Endothelial cell (in vitro differentiated cells): ENCODE measurements at places on chromosomes 6 and 20.

GRCh38 chr6:32583527-32583898, 6.1 kb downstream of the HLA-DRB1 start:
- no peak for DNase-seq

GRCh38 chr6:159720708-159721107, 6.6 kb upstream of the WTAP start:
- peak; percentile 11 for DNase-seq

GRCh38 chr6:34897716-34898115, 8.7 kb downstream of the ANKS1A start:
- DNase-seq: no peak

DNA sequence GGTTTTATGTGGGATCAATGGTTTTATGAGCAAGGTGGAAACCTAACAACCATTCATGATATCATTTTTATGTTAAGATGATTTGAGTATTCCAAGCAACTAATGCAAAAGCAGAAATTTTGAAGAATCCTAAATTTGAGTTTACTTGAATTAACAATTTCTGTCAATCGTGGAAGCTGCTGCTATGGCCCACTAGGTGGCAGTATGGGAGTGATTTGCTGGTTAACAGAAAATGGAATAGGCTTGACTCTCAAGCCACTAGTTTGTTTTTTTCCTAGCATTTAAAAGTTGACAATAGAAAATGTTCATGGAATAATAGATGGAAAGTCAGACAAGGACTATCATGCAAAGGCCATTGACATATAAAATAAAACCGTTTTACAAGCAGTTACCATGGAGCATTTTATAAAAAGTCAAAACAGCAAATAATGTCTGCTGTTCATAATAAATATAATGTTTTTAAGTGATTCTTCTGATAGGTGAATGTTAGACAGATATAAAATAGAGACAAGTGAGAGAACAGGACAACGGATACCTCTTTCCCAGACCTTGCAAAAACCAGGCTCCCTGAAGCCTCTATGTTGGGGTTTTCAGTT, 43.0 kb upstream of the TMEM200A start:
- peak; percentile 13 for DNase-seq

- DNase-seq: no peak
Observed at GRCh38 chr6:150026976-150027805, 1.9 kb upstream of the RAET1L start.

DNA sequence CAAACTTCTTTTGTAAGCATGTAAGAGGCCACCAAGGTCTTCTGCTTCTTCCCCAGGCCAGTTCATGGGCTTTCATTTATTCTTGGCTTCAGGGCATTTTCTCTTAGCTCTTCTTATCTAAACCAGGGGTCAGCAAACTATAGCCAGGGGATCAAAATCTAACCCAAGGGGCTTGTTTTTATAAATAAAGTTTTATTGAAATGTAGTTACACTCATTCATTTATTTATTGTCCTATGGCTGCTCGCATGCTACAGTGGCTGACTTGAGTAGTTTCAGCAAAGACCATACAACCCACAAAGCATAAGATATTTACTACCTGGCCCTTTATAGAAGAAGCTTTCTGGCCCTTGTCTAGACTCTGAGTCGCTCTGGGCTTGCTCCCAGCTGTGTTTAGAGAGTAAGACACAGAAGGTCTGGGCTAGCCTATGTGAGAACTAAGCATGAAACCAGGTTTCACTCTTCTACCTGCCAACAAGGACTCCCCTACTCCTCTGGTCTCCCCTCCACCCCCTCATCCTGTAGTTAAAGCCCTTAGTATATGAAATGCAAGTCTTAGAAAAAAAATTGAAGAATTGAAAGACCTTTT, 43.2 kb downstream of the KHDC1L start:
- DNase-seq: no peak

DNA sequence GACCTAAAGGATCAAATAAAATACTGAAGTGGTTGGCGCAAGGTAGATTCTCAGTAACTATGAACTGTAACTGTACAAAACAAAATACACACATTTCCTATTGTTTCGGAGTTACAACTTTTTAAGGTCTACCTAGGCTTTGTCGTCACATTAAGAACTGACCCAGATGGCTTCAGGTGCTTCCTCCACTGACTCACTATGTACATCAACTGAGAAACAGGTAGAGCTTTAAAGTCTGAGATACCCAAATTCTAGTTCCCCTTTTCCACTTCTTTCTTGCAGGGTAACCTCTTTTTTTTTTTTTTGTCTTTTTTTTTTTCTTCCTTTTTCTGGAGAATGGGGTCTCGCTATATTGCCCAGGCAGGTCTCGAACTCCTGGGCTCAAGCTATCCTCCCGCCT, 5.5 kb downstream of the SNRPB start:
- no peak for DNase-seq

GRCh38 chr20:23255716-23256385, 94.7 kb upstream of the NXT1 start:
- no peak for DNase-seq

- DNase-seq: no peak
Observed at GRCh38 chr20:37877832-37878772, 24.8 kb upstream of the VSTM2L start.

DNA sequence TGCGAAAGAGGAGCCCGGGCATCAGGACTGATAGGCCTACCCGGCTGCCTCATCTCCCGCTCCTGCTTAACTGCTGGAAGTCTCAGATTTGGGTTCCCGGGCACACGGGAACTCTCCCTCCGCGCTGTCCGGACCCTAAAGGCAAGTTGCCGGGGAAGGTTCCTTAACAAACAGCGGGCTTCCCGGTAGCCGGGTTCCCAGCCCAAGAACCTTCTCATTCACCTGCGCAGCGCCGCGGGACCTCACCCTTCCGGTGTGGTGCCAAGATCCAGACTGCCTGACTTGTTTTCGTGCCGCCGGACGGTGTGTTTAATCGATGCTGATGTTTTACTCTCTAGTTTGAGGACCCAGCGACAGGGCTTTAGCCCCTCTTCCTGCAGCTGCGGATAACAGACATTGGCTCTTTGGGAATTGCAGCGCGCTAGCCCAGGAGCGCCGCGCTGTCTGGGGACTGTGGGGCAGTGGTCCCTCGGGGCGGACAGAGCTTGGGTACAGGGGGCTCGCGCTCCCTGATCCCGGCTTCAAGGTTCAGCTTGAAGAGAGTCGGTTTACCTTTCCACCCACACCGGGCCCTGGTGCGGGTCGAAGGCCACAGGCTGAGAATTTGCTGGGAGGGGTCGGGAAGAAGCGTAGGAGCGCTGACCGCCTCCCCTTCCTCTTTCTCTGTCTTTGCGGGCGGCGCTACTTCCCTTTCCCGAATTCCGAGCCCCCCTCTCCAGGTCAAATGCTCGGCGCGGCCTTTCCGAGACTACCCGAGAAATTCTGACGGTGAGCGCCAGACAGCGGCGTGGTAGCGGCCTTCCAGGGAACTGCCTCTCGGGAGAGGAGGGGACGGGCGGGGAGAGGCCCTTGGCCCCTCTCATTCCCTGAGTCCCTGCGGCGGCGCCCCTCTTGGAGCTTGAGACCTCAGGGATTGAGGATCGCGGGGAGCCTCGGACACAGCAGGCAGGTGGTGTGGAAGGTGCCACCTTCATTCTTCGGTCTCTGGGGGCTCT, 17.2 kb downstream of the ABT1 start:
- peak; percentile 50 for DNase-seq

DNA sequence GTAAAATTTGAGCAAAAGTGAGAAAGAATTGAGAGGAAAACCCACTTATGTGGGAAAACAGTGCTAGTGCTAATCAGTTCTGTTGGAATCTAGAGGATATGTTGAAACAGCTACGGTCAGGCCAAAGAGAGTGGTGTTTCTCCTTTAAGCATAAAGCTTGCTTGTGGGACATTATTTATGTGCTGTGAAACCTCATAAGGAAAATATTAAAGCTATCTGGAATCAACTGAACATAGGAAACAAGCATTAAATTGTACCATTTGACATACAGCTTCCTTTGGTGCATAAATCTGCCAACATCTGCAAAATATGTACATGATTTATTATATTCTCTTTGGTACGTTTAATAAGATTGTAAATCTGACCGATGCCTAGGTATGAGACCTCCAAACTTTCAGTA, 182.5 kb upstream of the PDE10A start:
- DNase-seq: no peak

GRCh38 chr6:108235127-108235526, 25.7 kb downstream of the SNX3 start:
- no peak for DNase-seq

DNA sequence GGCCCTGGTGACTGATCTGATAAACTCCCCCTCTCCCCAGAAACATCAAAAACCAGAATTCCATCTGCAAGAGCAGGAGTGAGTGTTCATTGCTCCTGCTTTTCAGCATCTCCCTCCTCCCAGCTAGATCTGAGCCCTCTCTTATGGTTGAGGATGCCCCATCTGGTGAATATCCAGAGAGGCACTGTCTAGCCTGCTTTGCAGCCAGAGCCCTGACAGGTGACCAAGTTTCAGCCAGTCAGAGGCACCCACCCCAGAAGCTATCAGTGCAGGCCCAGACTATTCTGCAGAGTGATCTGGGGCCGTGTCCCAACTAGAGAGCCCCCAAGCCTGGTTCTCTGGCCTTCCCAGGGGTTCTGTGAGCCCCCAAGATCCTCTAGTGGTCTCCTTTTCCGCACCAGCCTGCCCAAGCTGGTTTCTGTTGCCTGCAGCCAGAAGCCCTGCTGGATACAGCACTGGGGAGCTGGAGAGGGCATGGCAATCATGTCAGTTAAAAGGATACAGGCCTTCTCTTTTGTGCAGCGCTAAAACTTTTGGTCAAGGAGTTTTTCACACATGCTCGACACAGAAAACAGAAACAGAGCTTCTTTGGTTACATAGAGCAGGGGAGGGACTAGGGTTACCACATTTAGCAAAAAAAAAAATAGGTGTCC, 6.6 kb upstream of the BMP7 start:
- DNase-seq: no peak

DNA sequence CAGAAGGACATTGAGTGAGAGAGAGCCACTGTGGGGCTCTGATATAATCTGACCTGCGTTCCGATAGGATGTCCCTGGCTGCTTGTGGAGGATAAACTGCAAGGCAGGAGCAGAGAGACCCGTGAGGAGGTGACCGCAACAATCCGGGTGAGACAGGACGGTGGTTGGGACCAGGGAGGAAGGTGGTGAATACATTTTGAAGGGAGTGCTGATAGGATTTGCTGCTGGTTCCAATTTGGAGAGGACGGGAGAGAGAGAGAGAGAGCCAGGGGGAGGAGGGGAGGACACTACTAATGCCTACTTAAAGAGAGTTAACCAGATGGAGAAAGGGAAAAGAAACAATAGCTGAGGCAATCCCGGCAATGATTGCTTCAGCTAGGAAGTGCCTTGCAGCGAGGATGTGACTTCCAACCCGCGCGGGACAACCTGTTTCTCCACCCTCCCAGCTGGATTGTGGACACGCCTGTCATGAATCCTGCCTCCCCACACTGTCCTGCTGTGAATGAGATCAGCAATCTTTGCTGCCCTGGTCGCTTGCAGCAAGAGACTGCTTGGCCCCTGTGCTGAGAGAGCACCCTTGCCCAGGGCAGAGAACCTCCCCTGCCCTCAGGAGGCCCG, 199.0 kb upstream of the KCNG1 start:
- no peak for DNase-seq

GRCh38 chr6:133424359-133424758, 183.2 kb downstream of the EYA4 start:
- DNase-seq: no peak
